ENCODE measurements at places on chromosomes 1 and 21.
A peak's percentile ranks its signal among the peaks of the same experiment; 100 is the strongest.

- DNase-seq, result no peak
These were observed 30.5 kb downstream of the TNFSF18 start for GRCh38 chr1:173020138-173020750.

DNA sequence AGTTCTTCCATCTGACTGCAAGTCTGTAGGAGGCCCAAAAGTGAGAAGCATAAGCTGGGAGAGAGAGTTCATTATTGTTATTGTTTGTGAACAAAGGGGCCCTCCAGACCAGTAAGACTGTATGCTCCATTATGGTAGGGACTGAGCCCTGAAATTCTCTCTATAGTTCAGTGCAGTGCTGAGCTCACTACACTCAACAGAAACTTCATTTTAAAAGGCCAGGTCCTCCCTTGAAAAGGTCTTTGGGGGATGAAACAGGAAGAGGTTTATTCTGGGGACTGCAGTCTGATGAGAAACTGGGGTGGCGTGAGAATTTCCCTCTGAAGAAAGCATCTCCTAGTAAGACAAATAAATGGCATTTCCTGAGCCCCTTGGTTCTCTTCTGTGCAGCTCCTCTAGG is 5.5 kb upstream of the GATAD2B start:
- no peak for DNase-seq

DNA sequence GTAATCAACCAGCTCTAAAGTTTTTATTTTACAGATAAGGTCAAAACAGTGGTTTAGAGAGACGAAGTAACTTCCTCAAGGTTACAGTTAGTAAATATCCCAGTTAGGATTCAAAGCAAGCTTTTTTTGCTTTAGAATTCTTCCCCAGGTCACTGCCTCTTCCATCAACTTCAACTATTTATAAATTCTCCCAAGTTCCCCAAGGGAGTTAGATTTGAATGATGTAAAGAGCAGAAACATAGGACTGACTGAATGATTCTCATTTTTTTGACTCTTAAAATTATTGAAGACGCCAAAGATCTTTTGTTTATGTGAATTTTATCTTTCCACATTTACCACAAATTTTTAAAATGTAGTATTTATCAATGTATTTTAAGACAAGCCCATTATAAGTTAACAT is 4.1 kb downstream of the POGZ start:
- no peak for DNase-seq

- no peak for DNase-seq
These were observed 3.9 kb upstream of the NRAS start for GRCh38 chr1:114720492-114720891.

- DNase-seq, result no peak
These were observed 2.8 kb downstream of the PPIH start for GRCh38 chr1:42660907-42661500.

DNA sequence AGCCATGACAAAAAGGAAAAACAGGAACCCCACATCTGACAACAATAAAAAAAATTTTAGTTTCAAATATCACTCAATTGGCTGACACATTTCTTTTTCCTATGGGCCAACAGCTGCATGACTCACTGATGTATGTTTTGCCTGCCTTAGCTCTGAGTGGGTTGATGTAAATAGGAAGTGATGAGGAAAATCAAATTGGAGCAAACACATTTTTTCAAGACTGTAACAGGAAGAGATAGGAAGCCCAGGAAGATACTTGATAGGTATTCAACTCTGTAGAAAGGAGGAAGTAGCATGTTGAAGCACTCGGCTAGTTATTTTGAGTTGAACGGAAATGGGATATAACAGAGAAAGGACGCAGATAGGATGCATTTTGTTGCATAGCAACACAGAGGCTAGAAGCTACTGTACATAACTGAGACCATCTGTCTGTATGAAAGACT is 168.0 kb upstream of the NR5A2 start:
- peak; percentile 11 for DNase-seq

DNA sequence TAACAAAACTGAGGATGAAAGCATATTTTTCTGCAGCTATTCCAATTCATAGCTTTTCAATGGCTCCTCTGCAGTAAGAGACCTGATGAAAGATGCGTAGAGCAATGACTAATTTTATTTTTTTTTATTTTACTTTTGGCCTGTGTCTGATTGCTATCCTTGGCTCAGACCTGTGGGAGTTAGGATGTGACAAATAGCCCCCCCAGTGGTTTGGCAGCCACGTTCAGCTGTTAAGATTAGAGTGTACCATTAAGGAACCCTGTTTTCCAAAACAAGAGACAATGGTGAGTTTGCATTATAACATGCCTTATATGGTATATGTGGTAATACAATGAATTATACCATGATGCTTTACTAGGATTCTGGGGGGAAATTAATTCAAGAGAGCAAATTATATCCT is 264.7 kb downstream of the CACNA1E start:
- DNase-seq, result no peak

DNA sequence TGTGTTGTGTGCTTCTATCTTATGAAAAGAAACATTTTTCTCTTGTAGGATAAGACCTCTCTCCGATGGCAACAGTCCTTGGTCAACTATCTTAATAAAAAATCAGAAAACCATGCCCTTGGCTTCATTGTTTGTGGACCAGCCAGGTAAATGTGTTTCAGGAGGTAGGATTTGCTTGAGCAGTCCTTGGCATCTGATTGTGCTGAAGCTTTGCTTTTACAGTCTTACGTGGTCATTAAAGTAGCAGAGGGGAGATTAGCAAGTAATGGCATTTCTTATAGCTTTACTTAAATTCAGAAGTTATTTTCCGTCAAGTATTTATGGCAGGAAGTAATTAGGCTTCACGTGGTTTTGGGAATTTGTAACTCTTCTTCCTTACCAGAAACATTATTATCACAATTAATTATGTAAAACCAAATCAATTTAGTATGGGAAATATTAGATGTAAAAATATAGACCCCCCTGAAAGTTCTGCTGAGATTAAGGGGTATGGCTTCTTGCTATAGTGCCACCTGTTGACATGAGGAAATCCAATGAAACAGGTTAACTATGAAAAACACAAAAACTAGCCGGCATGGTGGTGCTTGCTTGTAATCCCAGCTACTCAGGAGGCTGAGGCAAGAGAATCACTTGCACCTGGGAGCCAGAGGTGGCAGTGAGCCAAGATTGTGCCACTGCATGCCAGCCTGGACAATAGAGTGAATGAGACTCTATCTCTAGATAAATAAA is 49.0 kb downstream of the MAP3K21 start:
- DNase-seq, result peak; percentile 53

DNA sequence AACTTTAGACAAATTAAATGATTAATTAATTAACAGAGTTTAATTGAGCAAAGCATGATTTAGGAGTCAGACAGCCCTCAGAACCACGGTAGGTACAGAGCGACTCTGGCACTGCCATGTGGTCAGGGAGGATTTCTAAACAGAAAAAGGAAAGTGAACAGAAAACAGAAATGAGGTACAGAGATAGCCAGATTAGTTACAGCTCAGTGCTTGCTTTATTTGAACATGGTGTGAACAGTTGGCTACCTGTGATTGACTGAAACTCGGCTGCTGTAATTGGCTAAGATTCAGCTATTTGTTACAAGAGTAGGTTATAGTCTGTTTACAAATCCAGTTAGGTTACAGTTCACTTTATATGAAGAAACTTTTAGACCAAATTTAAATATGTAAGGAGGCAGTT is 163.0 kb upstream of the TNR start:
- no peak for DNase-seq

- no peak for DNase-seq
These were observed 1181.9 kb upstream of the PRMT6 start for GRCh38 chr1:105874621-105875020.

DNA sequence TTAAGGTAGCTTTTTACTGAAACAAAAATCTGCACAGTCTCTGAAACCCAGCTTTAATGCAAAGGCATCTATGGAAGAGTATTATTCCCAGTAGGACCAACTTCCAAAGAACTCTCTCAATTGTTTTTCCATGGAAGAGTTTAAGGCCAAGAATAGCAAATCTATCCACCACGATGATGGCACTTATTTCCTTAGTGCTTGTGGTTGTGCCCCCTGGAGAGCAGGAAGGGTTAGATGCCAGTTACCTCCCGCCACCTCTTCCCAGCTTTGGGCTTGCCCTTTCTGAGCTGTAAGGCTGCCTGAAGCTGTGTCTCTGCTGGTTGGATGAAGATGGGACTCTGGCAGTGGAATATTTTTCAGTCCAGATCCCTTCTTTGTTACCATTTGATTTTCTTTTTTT is 4.8 kb upstream of the ATP1A1 start:
- DNase-seq, result no peak

- DNase-seq, result no peak
These were observed 4.6 kb downstream of the TRIM11 start for GRCh38 chr1:228401782-228402640.

DNA sequence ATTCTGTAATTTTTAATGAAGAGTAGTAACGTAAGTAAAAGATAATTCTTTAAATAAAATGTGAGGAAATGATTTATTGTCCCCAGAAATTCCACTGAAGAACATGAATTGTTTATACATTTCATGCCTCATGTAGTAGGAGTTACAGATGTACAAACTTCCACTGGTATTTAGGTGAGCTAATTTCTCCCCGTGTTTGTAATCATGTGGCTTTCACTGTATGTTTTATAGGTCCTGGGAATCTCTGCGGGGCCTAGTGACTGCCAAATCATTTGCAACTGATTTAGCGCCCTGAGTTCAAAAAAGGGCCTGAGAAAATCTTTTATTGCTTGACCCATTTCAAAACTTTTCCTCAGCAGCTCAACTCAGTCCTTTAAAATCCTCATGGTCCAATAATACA is 30.5 kb upstream of the FASLG start:
- no peak for DNase-seq

- peak; percentile 12 for DNase-seq
These were observed 51.1 kb upstream of the NTPCR start for GRCh38 chr1:232899268-232899667.

- DNase-seq, result no peak
These were observed 123.4 kb upstream of the LYPLAL1 start for GRCh38 chr1:219050086-219050821.

DNA sequence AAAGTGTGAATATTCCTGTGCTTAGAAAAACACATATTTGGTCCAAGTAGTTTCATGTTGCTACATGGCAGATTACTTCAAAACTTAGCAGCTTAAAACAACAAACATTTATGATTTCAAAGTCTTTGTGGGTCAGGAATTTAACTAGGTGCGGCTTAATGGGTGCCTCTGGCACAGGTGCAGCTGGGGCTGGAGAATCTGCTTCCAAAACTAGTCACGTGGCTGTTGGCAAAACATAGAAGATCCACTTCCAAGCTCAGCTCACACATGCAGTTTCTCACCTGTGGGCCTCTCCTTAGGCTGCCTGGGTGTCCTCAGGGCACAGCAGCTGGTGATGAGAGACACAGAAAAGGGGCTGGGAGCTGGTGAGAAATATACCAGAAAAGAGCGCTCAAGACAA is 263.4 kb downstream of the TTLL7 start:
- DNase-seq, result peak; percentile 20

- DNase-seq, result no peak
These were observed 67.2 kb downstream of the UBIAD1 start for GRCh38 chr1:11340233-11340632.

GRCh38 chr1:174989536-174990220 is 10.1 kb upstream of the CACYBP start:
- no peak for DNase-seq

DNA sequence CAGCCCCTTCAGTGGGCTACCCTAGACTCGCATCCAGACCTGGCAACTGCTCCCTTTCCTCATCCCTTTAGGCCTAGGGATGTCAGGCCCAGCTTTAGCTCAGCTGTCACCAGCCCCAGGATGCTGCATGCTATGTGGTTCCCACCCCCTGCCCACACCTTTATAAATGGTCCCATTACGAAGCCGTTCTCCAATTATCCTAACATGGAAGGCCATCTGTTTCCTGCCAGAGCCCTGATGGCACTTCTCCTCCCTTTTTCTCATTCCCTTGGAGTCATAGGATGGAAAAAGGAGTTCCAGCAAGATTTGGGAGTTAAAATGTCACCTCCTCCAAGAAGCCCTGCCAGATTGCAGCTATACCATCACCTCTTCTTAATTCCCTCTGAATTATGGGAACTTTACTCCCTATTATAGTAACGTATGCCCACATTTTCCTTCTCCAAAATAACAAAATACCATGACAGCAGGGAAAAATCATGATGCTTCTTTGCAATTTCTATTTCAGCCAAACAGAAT is 205.0 kb upstream of the GRIK3 start:
- DNase-seq, result peak; percentile 36

- peak; percentile 58 for DNase-seq
These were observed 67.6 kb downstream of the MAP3K21 start for GRCh38 chr1:233394860-233395717.

GRCh38 chr1:77047978-77048614 is 171.1 kb downstream of the PIGK start:
- DNase-seq, result no peak

DNA sequence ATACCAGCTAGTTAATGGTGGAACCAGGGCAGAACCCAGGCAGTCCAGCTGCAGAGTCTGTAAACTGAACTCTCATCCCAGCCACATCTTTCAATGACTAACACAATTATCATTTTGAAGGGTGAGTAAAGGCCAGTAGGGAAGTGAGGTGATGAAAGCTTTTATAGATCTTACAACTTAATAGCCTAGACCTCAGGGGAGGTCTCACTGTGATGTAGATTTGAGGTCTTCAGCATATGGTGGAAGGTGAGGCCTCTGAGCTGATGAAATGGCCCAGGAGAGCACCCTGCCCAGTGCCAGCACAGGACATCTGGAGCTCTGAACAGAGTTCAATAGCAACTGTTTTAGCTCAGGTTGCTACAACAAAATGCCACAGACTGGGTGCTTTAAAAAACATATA is 44.8 kb upstream of the POU2F1 start:
- no peak for DNase-seq

DNA sequence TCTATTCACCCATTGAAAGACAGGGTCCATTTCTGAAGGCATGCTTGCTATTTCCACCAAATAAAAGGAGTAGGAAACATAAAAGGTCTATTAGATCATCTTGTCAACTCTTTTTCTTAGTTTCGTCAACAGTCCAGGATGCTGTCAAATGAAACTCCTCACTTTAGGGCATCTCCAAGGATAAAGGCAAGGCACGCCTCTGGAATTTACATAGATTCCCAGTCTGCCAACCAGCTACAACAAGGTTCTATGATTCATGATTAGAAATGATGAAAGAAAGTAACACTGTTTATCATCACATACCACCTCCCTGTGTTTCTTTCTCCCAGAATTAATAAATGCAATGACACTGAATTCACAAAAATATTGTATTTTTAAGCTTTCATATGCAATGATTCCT is 636.3 kb downstream of the LTN1 start:
- DNase-seq, result no peak

GRCh38 chr1:32998064-32998463 is 33.5 kb upstream of the RNF19B start:
- DNase-seq, result no peak

DNA sequence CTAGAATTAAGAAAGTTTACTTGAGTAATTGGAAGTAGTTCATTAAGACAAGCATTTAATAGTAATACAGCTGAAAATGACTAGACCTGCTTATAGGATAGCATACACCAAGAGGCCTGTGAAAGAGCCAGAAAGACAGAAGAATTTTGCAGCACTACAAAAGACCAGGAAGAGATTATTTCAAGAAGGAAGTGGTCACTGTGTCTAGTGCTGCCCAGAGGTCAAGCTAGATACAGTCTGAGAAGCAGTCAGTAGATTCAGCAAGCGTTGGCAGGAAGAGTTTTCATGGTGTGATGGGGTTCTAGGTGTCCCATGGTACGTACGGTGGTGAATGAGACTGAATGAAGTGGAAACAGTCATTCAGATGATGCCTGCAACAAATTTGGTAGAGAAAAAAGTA is 31.5 kb downstream of the RGS8 start:
- DNase-seq, result no peak
